ENCODE measurements at places on chromosomes 4 and X. TPM values are rescaled to one million over a fixed set of nuclear protein-coding genes. Genes with fewer than 3 reads are reported as not detected.

DNA sequence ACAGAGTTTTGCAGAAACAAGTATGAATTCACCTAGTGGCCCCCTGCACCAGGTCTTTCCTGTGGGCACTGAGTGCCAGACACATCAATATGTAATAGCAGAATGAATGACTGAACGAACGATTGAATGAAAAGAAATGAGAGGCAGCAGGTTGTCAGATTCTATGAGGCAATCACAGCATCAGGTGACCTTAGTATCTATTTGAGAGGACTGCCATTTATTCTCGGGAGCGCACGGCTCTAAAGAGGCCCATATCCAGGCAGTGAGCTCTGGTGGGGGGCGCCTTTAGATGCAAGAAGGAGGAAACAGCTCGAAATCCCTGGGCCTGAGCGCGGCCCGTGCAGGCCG is 528 bp upstream of the SLC25A4 start:
- no peak for DNase-seq

DNA sequence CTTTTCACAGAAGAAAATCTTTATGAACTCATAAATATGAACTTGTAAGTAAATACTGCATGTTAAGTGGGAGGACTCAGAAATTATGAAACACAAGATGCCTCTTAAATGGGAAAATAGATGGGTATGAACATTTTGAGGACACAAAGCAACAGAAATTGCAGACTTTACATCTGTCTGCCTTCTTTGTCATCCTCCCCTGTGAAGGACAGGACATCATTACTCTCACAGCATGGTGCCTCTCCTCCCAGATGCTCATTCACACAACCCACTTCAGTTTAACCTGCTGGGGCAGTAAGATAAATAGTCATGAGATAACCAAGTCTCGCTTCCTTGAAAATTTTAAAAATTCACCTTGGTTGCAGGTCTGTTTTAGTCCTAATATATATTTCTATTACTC is 144.5 kb downstream of the APBB2 start:
- no peak for DNase-seq

- no peak for DNase-seq
Observed at GRCh38 chr4:89753601-89754066, 83.3 kb downstream of the SNCA start.

DNA sequence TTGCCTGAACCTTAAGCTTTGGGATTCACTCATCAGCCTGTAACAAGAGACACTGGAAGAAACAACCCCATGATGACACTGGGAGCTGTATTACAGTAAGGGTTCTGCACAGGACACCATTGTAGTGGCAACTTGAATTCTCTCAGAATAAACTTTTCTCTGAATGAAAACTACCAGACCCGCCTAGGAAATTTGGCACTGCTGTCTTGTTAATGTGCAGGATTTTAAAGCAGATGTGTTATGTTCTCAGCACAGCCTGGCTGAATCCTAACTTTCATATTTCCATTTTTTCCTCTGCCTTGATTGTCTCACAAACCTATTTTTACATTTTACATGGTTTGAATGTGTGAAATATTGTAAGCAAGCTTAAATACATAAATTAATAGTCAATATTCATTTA is 253.6 kb downstream of the UNC5C start:
- no peak for DNase-seq

GABRE gene
- 2.6 TPM for total RNA-seq

FAM184B gene
- 0.17 TPM for total RNA-seq

APOO gene
- total RNA-seq = 75.9 TPM

MOB1B gene
- total RNA-seq = 47.4 TPM

TMPRSS11F gene
- not detected for total RNA-seq

CETN2 gene
- 53.1 TPM for total RNA-seq
